ENCODE measurements at places on chromosomes 2 and 18. TPM values are rescaled to one million over a fixed set of nuclear protein-coding genes. Genes with fewer than 3 reads are reported as not detected.

DNA sequence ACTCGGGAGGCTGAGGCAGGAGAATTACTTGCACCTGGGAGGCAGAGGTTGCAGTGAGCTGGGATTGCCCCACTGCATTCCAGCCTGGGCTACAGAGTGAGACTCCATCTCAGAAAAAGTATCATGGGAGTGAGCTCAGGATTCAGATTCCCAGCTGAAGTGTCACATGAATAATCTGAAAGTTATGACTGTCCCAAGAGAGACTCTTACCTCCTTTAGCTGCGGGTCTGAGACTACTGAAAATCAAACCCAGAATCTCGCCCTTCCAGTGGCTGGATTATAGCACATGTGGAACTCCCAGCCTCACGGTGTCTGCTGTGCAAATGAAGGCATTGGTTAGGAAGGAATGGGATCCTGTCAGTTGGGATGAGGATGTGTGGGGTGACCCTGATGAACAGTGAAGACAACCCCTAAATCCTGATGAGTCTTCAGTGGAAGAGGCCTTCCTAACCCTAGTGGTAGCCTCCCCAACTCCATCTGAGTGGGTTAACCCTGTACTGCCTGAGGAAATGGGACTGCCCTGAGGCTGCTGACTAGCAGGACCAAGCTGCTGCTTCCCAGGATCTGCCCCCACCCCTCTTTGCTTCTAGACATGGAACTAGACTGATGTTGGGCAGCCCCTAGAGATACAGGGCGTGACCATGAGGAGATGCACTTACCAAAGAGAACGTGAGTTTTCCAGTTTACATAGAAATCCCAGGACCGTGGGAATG, 16.5 kb downstream of the BOK start:
- DNase-seq, result no peak

DNA sequence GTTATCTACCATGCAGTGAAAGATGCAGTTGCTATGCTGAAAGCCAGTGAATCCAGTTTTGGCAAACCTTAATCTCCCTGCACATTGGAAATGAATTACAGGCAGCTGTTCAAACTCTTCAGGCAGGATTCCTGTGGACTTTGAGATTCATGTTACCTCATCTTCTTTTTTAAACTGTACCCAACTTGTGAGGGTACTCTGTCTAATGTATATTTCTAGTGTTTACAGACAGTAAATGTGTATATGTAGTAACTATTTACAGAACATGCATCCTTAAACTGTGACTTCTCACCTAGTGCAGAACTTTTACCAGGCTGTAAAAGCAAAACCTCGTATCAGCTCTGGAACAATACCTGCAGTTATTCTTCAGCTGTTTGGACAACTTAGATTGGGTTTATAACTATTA, 50.9 kb downstream of the KDM3A start:
- no peak for DNase-seq

Gene REG1A
- not detected for polyA plus RNA-seq

DNA sequence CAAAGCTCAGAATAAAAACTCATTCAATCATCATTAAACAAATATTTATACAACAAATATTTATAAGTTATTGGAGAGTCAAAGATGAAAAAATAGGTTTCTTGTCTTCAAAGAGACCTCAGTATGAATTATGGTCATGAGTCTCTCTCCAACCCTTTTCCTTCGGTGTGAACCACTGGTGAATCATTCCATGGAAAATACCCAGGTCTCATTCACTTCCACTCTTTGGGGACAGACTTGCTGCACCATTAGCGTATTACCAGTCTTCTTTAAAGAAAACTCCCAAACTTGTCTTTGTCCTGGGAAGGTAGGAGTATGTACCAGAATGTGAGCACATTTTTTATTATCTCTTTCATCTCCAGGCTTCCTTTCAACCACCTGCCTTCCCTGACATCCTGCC, 257.4 kb upstream of the RBMS1 start:
- no peak for DNase-seq

- DNase-seq, result no peak
These were observed 138.8 kb upstream of the ITGA6 start for GRCh38 chr2:172288603-172289002.

GRCh38 chr2:228594012-228594411, 412.5 kb upstream of the SPHKAP start:
- DNase-seq, result no peak

DNA sequence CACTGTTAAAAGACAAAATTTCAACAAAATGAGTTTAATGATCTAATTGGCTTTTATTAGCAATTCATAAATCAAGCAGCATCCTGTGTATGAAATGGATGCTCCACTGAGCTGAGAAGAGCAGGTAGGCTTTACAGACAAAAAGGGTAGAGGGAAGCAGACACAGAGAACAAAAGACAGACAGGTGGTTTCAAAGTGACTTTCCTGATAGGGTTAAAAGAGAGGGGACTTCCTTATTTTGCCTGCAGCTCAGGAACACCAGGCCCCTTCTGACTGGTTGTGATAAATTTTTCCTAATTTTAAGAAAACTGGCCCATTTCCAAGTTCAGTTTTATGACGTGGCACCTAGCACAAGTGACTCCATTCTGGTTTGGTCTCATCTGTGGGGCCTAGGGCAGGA, 11.9 kb downstream of the TEX51 start:
- DNase-seq, result no peak

DNA sequence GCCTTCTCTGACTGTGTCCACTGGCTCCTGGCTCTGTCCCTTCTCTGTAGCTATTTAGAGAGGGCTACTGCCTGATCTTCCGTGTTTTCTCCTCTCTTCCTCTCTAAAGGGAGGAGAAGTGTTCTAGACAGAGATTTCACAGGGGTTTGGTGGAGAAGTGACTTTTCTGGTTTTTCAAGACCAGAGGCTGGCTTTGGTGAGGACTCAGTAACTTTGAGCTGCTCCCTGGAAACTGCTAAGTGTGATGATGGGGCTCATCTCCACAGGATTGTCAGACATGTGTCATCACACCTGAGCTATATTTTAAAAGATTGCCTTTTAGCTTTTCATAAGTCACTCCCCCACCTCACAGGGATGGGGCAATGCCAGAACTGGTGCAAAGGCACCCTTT, 6.2 kb downstream of the MAL start:
- DNase-seq, result no peak

DNA sequence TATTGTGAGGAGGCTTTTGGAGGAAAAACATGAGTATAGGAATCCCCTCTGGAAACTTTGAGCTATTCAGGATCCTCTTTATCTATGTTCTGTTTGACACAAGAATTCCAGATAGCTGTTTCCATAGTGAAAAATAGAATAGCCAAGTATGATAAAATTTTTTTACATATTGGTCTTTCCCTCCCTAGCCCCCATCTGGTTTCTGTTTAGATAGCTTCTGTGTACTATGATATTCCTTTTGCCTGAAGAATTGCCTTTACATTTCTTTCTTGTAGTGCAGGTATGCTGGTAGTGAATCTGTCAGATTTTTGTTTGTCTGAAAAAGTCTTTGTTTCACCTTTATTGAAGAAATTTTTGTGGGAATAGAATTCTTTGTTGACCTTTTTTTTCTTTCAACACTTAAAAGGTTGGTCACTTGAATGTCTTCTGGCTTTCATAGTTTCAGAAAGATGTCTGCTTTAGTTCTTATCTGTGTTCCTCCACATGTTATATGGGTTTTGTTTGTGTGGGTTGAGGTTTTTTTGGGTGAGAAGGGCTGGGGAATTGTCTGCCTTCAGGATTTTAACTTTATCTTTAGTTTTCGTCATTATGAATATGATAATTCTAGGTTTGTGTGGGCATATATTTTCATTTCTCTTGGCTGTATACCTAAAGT, 29.9 kb upstream of the FBLN7 start:
- DNase-seq, result no peak

DNA sequence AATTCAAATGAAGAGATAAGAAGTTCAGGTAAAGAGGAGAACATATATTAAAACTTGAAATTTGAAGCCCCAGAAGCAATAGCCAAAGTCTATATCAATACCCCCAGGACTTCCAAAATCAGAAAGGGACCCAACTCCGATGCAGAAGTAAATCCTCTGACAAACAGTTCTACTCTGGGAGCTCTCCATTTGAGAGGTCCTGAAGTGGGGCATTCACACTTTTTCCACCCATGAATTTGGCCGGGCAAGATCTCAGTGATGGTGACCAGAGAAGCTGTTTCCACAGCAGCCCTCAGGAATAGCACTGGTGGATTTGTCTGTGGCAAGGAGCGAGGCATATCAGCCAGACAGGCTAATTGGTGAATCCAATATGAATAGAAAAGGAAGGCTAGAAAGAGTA, 313.6 kb upstream of the MC4R start:
- peak; percentile 8 for DNase-seq

- no peak for DNase-seq
These were observed 247.6 kb upstream of the TRIB2 start for GRCh38 chr2:12469141-12469561.

GRCh38 chr2:16861530-16861929, 195.9 kb upstream of the CYRIA start:
- no peak for DNase-seq

GRCh38 chr2:127721311-127721977, 20.1 kb downstream of the SFT2D3 start:
- no peak for DNase-seq

Gene GPR39
- polyA plus RNA-seq, result 4.0 TPM

- DNase-seq, result no peak
These were observed 113.9 kb upstream of the CCDC68 start for GRCh38 chr18:55073116-55073515.

- DNase-seq, result no peak
These were observed 90.4 kb downstream of the PLCL1 start for GRCh38 chr2:197894751-197895274.

- DNase-seq, result no peak
These were observed 320.2 kb downstream of the KCNS3 start for GRCh38 chr2:18198677-18199076.

DNA sequence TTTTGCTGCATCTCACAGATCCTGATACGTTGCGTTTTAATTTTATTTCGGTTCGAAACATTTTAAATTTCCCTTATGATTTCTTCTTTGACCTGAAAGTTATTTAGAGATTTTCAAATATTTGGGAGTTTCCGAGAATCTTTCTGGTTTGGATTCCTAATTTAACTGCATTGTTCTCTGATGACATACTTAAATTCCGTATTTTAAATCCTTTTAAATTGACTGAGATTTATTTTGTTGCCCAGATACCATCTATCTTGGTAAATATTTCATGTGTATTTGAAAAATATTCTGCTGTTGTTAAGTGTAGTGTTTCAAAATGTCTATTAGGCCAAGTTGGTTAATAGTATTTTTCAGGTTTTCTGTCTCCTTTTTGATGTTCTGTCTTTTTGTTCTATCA, 37.7 kb downstream of the MROH2A start:
- no peak for DNase-seq

- no peak for DNase-seq
These were observed 8.7 kb downstream of the STK17B start for GRCh38 chr2:196162586-196163175.

- no peak for DNase-seq
These were observed 57.5 kb upstream of the CPO start for GRCh38 chr2:206881708-206882410.

DNA sequence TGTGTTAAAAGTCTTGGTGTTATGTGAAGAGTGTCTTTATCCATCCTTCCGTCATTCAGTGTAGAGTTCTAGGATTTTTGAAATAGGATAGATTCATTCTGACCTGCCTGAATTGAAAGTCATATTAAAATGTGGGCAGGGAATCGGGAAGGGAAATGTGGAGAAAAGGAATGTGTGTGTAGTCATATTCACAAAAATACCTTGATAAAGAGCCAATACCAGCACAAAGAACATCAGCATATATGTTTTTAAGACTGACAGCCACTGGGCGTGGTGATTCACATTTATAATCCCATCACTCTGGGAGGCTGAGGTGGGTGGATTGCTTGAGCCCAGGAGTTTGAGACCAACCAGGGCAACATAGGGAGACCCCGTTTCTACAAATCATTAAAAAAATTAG, 188.1 kb downstream of the CAMKMT start:
- DNase-seq, result no peak

DNA sequence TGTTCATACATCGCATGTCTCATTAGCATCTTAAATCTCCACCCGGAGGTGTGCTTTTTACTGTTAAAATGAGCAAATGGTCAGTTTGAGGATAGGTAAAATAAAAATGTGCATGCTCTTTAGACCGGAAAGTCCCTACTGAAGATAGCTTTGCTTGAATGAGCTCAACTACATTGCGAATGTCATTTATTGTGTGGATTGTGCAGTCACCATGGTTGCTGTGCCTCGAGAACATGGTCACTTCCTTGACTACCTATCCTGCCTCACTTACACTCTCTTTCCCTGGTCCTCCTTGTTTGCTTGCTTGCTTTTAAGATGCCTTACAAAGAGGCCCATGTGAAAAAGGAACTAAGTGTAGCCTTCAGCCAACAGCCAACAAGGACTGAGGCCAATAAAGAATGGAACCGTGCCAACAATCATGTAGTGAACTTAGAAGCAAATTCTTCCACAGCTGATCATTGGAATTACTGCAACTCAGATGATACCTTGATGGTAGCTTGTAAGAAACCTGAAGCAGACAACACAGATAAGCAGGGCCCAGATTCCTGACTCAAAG, 72.2 kb upstream of the BARD1 start:
- no peak for DNase-seq

DNA sequence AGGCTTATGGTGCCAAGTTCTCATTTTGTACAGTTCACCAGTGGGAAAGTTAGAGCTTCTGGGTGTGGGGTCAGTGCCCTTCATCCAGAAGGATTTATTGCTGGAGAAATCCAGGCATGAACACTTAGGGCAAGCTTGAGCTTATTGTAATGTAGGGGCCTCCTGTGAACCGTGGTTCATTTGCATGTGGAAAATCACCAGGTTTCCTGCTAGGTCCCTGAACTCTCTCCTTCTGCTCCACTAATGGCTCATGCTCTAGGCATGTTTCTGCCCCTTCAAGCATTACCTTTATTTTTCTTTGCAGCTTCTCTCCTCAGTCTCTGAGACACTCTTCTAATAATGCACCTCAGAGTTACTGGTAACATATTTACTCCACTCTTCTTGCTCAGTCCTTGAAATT, 79.3 kb upstream of the FAM98A start:
- DNase-seq, result no peak

DNA sequence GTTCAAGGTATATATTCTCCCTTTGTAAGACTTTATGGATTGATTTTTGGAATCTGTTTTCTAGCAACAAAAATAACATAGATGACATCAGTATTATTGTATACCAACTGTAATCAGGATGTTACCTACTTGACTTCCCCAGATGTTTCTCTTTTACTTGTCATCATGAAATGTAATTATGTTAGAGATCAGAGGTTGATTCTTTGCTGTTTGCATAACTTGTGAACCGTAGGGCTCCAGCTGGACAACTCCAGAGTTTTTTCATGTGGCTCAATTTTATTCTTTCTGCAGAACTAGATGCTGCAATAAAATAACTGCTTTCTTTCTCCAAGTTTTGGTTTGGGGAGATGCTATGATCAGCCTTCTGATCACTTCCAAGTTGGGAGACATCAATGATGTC, 58.1 kb downstream of the SPOPL start:
- DNase-seq, result no peak
